Caudate nucleus (tissue), 63 donors: ENCODE measurements at places on chromosomes 7 and 10.

DNA sequence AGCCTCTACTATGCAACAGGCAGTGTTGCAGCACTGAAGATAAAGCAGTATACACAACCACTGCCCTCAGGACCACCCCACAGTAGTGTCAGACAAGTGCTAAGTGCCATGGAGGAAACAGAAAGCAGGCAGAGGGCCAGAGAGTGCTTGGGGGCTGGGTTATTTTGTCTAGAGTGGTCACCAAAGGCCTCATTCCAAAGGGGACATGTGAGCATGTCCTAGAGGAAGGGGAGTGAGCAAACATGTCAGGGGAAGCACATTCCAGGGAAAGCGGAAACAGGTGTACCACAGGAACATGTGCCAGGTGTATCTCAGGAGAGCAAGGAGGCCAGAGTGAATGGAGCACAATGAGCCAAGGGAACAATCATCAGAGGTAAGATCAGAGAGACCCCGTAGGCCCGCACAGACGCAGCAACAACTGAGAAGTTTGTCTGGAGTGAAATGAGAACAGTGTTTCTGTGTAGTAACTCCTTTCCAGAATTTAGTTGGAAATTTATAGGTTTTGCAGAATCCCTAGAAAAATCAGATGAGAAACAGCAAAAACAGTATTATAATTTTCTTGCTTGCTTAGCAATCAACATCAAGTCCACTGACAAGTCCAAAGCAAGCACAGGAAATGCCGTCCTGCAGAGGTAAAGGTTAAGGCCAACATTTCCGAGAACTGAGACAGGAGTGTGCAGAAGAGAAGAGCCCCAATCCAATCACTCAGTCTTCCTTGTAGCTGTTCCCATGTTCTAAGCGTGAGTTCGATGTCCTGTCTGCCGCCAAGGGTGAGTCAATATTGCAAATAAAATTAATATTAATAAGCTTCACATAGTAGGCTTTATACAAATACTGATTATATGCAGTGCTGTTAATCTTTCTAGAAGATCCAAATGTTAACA lies 67.3 kb downstream of the SGMS1 start:
- DNase-seq: no peak

GRCh38 chr10:76735866-76736265 lies 901.7 kb downstream of the KCNMA1 start:
- DNase-seq: no peak

DNA sequence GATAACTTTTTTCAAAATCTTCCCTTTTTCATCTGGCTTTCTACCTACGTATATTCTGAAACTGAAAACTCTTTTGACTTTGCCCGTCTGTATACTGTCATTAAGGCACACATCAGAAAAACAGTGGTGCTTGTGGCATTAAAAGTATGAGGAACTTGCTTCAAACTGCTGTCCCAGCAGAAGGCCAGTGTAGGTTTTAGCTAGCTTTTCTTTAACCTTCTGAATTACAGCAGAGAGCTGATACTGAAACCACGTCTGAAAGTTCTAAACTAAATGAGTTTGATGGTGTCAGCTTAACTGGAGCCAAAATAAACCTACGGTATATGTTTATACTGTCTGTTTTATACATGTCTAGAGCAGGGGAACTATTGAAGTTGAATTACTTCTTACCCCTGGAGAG lies 283.4 kb downstream of the TFEC start:
- DNase-seq: no peak

GRCh38 chr7:4200546-4201094 lies 481.5 kb upstream of the FOXK1 start:
- DNase-seq: no peak

DNA sequence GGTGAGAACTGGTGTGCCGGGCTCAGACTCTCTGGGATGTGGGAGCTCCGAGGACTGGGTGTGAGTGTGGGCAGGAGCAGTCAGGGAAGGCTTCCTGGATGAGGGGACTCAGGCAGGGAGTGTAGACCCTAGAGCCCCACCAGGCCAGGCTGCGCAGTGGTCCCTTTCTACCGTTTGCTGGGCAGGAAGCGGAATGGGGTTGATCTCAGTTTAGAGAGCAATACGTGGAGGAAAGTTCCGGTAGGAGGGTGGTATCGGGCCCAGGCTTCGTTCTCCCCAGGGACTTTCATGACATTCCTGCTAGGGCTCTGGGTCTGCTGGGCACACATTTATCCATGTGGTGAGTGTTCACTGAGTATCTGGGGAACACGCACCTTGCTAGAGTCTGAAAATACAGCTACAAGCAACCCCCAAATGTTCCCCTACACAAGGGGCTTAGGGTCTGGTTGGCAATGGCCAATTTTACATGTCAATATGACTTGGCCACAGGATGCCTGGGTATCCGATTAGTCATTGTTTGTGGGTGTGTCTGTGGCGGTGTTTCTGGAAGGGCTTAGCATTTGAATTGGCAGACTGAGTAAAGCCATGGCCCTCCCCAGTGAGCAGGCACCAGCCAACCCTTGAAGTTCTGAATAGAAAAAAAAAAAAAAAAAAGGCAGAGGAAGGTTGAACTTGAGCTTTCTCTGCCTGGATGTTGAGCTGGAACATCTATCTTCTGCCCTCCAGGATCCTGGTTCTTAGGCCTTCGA lies 20.8 kb downstream of the GHRHR start:
- DNase-seq: no peak

DNA sequence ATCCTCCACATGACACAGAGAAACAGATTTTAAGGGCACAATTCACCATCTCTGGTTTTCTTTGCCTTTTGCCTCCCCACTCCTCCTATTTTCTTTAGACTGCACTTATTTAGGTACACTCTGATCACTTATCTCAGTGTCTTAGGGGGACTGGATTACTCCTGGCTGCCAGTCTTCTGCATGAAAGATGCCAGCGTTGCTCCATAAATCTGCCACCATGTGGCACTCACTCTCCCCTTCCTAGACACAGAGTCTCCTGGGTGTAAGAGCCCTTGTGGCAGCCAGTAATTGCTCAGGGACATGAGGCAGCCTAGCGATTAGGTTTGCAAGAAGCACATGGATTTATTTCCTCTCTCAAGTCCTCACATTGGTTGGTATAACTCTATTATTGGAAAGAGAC lies 34.5 kb upstream of the RBM20 start:
- no peak for DNase-seq

DNA sequence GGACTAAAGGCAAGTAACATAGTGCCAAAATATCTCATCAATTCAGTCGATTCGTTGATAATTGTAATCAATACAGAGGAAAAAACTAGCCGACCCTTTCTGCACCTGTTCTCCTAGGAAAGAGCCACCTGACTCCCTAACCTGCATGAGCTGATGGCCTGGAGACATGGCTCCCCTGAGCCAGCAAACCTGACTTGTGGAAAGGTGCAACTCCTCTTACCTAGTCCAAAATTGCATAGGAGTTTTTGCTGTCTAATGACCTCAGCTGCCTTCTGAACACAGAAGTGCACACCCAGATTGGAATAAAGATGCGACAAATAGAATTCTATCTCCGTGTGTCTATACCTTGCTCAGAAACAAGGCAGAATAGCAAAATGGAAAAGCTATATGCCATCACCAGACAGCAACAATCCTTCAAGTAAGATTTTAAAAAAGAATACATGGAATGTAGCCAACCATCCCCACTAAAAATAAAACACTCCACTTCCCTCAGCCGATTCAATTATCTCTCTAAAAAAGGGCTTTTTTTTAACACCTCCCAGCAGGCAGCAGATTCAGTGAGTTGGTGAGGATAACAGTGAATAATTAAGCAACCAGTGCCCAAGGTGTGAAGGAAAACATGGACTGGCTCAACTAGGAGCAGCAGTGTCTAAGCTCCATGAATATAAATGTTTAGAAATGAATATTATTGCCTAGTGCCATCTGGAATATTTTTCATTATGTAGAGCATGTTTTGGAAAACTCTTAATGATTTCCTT lies 26.6 kb upstream of the LMTK2 start:
- DNase-seq: no peak
